Activated CD4-positive, alpha-beta T cell treated with anti-CD3 and anti-CD28 coated beads, Interleukin-2, amount 10 ng/mL, durations not matched to agents 24 days and 14 days (primary cell): ENCODE measurements at places on chromosomes 1 and 21. TPM values are rescaled to one million over a fixed set of nuclear protein-coding genes. Genes with fewer than 3 reads are reported as not detected.

Gene DYNLT5
- total RNA-seq: not detected in 2 replicates

Gene FALEC
- not detected in 2 replicates for total RNA-seq

Gene MPL
- total RNA-seq: not detected in 2 replicates

Gene CELA2B
- not detected in 2 replicates for total RNA-seq

Gene JTB
- 195 and 200 TPM in 2 replicates for total RNA-seq

Gene OR2L13
- total RNA-seq: not detected in 2 replicates

Gene OR10K2
- not detected in 2 replicates for total RNA-seq

- no peak for DNase-seq
These were observed 2.6 kb downstream of the LRRC7 start for GRCh38 chr1:69570356-69570755.

DNA sequence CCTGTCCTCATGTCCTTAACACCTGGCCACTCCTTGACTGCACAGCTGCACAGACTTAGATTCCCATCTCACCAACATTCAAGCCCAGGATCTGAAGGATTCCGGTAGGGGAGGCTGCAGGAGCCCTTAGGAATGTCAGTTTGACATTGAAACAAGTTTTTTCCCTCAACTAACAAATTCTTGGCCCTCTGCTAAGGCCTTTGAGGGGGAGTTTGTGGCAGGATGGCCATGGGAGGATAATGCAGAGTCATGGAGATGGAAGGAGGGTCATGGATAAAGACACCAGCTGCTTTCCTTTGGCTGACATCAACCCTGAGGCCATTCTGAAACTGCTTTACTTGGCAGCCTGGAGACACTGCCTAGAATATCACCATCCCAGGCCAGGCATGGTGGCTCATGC lies 63.4 kb upstream of the PPP2R5A start:
- no peak for DNase-seq

- DNase-seq: peak; percentile 61
These were observed 20.7 kb upstream of the LGALS8 start for GRCh38 chr1:236502972-236503639.

DNA sequence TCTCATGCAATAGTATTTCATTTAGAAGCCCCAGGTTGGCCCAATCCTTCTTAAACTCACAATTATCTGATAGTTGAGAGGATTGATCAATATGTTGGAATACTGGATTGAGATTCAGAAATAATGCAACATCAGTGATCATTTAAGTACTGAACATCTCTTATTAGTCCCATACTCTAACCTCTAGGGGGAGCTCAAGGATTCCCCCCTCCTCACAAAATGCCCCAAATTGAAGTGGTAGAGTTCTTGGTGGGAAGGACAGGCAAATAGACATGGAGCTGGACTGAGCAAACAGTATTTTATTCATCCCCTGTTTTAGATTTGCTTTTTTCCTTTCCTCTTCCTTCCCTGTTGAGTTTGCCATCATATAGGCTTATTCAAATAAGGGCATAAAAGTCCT lies 62.8 kb downstream of the NGF start:
- DNase-seq: no peak

- DNase-seq: peak; percentile 84
These were observed 16.2 kb upstream of the ERICH3 start for GRCh38 chr1:74689621-74690363.

- peak; percentile 51 for DNase-seq
These were observed 24.2 kb upstream of the FAM20B start for GRCh38 chr1:179001451-179001850.

- DNase-seq: no peak
These were observed 57.4 kb downstream of the COL6A1 start for GRCh38 chr21:46038871-46039397.

GRCh38 chr1:170853302-170853701 lies 82.0 kb upstream of the MROH9 start:
- DNase-seq: no peak
